ENCODE measurements at places on chromosomes 5 and 9. TPM values are rescaled to one million over a fixed set of nuclear protein-coding genes. Genes with fewer than 3 reads are reported as not detected.
A peak's percentile ranks its signal among the peaks of the same experiment; 100 is the strongest.

- peaks cover 31% of the 10 kb centered on the region for H3K36me3 ChIP-seq
- H3K4me3 ChIP-seq = no peak overlapping the region
- no peak overlapping the region for H3K27ac ChIP-seq
- peaks cover 38% of the 10 kb centered on the region for H3K4me1 ChIP-seq
- no peaks in the 10 kb centered on the region for H3K27me3 ChIP-seq
Measured at GRCh38 chr9:96006961-96007360, 131.5 kb downstream of the ERCC6L2 start.

DNA sequence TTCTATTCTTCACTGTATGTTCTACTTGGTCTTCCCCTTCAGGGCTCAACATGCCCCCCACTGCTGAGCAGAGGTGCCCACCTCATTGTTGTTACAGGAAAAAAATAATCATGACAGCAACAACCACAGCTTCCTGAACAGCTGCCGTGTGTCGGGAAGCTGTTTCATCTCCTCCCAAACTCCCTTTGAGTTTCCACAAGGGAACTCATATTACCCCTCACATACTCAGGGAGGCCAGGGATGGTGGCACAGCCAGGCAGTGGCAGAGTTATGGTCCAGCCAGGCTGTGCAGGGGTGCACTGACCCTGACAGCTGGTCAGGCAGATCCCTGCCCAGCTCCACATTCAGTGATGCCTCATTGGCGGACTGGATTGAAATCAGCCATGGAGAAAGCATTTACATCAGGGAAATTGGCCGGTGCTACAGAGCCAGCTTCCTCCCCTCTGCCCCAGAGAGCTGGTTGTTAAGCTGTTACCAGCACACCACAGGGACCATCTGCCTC is 37.3 kb downstream of the SARDH start:
- H3K27me3 ChIP-seq = peaks cover 5% of the 10 kb centered on the region
- peak overlapping the region; percentile 72 for H3K4me3 ChIP-seq
- H3K36me3 ChIP-seq = peaks cover 4% of the 10 kb centered on the region
- peaks cover 52% of the 10 kb centered on the region for H3K4me1 ChIP-seq
- DNase-seq = no peak

- peaks cover 88% of the 10 kb centered on the region for H3K36me3 ChIP-seq
- DNase-seq = no peak
- peak overlapping the region; percentile 11 for H3K27ac ChIP-seq
- no peak overlapping the region for H3K4me3 ChIP-seq
Measured at GRCh38 chr9:437574-438001, 222.9 kb downstream of the DOCK8 start.

DNA sequence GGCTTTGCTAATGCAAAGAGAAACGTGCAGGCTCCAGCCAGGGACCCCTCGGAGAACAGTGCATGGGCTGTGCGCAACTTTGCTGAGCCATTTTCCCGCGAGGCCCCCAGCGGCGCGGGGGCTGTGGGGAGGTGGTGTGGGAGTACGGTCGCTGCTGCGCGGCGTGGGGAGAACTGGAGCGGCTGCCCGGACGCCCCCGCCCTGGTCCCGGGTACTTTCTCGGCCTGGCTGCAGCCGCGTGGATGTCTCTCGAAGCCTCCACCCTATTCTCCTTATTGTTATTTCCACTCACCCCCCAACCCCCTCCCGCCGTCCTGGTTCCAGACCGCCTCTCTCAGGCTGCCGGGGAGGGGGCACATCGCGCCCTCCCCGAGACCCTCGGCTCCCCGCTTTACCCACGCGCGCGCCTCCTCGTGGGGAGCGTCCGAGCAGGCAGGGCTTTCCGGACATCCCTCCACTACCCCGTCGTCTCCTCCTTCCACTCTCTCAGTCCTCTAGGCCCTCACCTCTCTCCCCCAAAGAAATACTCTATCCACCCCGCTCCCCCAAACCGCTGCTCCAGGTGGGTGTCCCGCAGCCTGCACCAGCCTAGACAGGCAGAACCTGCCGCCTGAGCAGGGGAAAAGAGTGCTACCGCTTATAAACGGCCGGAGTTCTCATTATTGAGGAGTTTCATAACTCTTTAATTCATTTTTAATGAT is 68.6 kb upstream of the TBCA start:
- H3K36me3 ChIP-seq = no peaks in the 10 kb centered on the region
- peaks cover 54% of the 10 kb centered on the region for H3K27me3 ChIP-seq
- peaks cover 7% of the 10 kb centered on the region for H3K4me1 ChIP-seq
- no peak for DNase-seq
- no peak overlapping the region for H3K27ac ChIP-seq

Gene MLLT3
- 112 TPM for total RNA-seq

GRCh38 chr9:17578577-17578910 is 322 bp upstream of the SH3GL2 start:
- no peak overlapping the region for H3K27ac ChIP-seq
- H3K36me3 ChIP-seq = no peaks in the 10 kb centered on the region
- peaks cover 28% of the 10 kb centered on the region for H3K27me3 ChIP-seq

GRCh38 chr9:132826621-132827365 is 51.3 kb downstream of the AK8 start:
- peaks cover 14% of the 10 kb centered on the region for H3K4me1 ChIP-seq
- H3K36me3 ChIP-seq = no peaks in the 10 kb centered on the region
- no peak for DNase-seq
- H3K27ac ChIP-seq = no peak overlapping the region

All from activated CD8-positive, alpha-beta T cell treated with anti-CD3 and anti-CD28 coated beads, Interleukin-2, amount 10 ng/mL, durations not matched to agents 7 days and 5 days (primary cell).